Activated CD8-positive, alpha-beta memory T cell treated with anti-CD3 and anti-CD28 coated beads for 48 hours (primary cell): ENCODE measurements at places on chromosomes 4 and X.

DNA sequence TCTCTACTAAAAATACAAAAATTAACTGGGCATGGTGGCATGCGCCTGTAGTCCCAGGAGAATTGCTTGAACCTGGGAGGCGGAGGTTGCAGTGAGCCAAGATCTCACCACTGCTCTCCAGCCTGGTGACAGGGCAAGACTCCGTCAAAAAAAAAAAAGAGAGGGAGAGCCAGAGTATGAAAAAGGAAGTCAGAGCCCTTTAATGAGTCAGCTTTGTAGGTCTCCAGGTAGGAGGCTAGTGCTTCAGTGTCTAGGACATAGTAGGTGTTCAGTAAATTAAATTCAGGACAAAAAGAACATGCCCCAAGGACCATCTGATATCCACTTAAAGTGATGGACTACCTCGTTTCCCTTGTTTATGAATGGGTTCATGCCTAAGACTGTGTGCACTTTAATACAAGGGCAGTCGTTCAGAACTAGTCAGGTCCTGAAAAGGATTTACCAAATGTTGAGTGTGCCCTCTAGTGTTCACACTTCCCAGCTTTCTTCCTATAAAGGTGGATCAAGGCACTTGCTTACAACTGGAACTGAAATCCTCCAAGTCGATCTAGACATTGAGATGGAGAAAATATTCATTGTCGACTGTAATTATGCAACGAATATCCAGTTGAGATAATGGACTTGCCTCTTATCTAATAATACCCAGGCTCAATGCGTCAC lies 29.0 kb downstream of the F9 start:
- DNase-seq: no peak

DNA sequence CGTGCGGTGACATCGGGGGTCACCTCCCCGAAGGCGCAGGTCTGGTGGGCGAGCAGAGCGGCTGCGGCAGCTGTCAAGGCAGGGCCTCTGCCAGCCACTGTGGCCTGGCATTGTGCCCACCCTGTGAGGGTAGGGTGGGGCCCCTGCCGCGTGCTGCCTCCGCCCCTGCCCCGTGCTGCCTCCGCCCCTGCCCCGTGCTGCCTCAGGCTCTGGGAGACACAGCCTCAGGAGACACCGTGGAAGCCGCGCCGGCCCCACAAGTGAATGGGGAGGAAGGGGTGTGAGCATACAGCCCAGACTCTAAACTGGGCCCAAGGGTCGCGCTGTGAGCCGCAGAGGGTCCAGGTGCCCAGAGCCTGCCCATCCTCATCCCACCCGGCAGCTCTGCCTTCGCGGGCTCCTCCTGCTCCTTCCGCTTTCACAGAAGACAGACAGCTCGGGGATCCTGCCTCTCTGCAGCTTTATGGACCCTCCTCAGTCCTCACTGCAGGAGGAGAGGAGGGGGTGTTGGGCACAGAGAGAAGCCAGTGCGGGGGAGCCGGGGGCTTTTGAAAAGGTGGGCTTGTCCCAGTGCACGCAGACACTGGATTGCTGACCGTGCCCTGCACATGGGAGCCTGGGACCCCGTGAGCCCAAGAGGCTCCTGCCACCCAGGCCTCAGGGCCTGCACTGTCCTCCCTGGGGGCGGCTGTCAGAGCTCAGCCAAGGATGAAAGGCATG lies 27.4 kb downstream of the PCGF3 start:
- no peak for DNase-seq

DNA sequence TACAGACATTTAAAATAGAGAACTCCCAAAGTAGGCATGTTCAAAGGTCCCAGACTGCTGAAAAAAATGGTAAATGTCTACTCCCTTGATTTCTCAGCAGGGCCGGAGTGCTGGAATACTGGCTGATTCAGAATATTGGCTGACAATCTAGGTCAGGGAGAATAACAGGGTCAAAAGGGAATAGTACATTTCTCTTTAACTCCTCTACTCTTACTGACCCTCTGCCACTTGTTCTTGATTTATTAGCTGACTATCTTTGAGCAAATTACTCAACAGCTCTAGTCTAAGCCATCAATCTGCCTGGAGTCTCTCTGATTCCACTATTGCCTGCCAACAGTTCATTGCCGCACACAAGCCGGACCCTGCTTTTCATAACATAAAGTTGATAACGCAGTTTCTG lies 19.7 kb upstream of the NWD2 start:
- DNase-seq: no peak

- no peak for DNase-seq
Measured at GRCh38 chr4:3060946-3061345, 13.4 kb downstream of the HTT-AS start.

DNA sequence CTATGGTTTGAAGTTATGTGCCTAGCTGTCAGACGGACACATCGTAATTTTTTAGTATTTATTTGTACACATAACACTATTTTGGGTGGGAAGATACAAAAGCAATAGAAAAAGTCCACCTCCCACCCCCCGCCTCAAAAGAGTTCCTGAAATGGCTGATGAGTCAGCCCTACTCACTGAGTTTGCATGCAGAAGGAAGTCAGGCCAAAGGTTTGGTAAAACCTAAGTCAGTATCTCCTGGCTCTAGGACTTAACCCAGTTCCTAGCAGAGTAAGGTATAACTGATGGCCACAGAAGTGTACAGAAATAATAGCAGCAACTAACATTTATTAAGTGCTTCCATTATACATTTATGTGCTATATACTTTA lies 2.9 kb upstream of the KLHL2 start:
- no peak for DNase-seq

- DNase-seq: no peak
Measured at GRCh38 chr4:83082777-83083176, 31.8 kb downstream of the PLAC8 start.

- no peak for DNase-seq
Measured at GRCh38 chr4:10182446-10183424, 66.1 kb upstream of the WDR1 start.

DNA sequence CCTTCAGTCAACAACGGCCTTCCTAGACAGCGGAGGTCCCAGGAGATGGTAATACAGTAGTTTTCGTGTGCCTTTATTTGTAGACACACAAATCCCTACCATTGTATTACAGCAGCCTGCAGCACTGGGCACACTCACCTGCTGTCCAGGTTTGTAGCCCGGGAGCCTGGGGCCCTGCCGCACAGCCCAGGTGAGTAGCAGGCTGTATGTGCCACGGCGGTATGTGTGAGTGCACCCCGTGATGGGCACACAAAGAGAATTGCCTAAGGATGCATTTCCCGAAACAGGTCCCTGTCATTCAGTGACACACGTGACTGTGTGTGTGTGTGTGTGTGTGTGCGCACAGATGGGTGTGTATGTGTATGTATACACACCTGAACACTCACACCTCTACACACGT lies 8.1 kb upstream of the SLC25A6 start:
- DNase-seq: no peak

- DNase-seq: no peak
Measured at GRCh38 chr4:36313301-36313700, 31.9 kb downstream of the DTHD1 start.

DNA sequence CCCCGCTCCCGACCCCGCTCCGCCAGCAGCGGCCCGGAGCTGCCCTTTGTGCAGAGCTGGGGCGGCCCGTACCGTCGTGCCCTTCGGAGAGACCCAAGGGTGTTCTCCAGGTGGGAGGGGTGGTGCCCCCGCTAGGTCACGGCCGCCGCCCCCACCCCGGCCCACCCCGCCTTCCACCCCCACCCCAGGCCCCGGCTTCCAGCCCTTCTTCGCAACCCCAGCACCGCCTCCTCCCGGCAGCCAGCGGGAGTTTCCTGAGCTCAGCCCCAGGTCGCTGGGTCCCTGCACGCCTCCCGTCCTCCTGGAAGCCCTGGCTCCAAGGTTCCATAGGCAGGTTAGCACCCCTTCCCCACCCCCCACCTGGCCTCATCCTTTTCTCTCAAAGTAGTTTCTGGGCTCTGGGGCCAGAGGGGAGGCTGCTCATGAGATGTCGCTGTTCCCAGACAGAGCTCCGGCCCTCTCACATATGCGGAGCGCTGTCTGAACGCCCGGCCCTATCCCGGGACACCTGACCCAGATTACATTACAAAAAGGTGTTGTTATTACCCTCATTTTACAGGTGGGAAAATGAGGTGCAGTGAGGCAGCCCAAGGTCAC lies 25.2 kb upstream of the FGFR3 start:
- DNase-seq: no peak

DNA sequence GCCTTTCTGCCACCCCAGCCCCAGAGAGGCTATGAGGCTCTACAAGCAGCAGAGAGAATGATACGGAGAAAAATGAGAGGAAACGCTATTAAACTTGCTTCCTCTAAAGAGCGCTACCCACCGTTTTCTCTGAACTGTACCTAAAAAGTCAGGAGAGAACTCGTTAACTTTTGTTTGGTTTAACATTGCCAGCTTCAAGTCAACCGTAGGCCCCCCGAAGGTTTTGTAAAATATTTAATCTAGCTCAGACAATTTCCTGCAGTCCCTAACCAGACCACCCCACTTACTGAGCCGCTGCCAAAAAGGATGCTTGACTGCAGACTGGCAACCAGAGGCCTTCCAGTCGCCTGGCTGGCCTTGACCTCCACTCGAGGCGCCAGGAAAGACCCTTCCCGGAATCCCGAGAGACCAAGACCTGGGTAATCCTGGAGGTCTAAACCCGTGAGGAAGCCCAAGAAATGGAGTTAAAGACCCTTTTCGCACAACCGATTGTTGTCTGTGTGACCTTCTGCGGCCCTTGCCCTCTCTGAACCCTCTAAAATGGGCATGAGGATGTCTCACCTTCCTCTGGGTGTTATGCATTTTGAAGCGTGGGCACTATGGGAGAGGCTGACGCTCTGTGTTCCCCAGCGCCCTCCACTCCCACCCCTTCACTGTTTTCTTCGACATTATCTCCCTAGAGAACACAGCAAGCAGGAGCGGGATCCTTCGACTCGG lies 86.3 kb downstream of the BCOR start:
- no peak for DNase-seq

- no peak for DNase-seq
Measured at GRCh38 chr4:86891762-86892635, at the start of gene C4orf36. Gene C4orf36 (minus strand): TSS chr4:86892422. CDS start chr4:86891520, 902 bp downstream.

DNA sequence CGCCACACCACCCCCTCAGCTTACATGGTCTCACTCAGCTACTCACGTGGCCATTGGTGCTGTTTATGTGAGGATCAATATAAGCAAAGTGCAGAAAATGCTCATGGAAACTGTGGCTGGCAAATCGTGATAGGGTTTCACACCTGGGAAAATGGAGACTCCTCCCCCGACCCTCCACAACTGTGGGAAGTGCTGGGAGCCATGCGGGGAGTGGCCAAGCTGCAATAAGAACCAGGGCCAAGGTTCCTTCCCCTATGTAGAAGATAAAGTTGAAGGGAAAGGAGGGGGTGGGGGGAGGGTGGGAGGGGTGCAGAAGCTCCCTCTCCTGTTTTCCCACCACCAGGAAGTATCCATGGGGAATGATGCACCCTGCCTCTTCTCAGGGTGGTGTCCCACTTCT lies 145.5 kb upstream of the MAMLD1 start:
- DNase-seq: no peak

GRCh38 chrX:41909068-41909467 lies 14.3 kb downstream of the CASK start:
- DNase-seq: no peak

DNA sequence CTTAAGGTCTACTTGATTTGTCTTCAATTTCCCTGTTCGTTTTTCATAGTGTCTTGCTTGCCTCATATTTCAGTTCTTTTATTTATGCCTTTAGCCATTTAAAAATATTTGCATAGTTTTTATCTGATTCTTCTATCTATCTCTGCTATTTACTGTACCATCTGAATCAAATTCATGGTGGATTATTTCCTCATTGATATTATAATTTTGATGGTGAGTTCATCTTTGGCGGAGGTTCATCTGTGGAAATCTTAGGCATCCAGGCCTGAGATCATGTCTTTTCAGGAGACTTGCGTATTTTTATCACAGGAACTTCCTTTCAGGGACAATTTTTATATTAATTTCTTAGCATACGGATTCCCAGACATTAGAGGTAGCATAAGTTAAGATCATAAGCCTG lies 275.2 kb downstream of the STPG2 start:
- no peak for DNase-seq

DNA sequence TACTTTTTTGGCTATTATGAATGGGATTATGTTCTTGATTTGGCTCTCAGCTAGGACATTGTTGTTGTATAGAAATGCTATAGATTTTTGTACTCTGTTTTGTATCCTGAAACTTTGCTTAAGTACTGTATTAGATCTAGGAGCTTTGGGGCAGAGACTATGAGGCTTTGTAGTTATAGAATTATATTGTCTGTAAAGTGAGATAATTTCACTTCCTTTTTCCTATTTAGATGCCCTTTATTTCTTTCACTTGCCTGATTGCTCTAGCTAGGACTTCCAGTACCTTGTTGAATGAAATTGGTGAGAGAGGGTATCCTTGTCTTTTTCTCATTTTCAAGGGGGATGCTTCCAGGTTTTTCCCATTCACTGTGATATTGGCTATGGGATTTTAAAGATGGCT lies 28.1 kb downstream of the ADAM29 start:
- DNase-seq: no peak

GRCh38 chrX:154470434-154470833 lies 8.6 kb downstream of the LAGE3 start:
- no peak for DNase-seq

GRCh38 chrX:135200297-135200696 lies 29.1 kb upstream of the CT55 start:
- no peak for DNase-seq

DNA sequence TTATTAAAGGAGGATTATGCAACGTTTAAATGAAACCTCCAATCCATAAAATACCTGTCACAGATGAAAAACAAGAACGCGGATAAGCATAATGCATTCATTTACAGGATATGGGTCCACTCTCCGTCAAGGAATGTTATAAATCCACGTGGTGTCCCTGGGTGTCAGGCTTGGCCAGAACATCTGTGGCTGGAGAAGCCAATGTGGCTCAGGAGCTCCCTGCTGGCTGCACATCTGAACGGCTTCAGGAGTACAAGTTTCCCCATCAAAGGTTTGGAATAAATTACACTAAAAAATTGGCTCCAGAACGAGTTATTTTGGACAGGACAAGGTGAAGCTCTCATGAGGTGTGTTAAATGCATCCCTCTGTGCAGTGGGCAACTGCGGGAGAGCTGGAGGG lies 87.8 kb upstream of the LEF1 start:
- no peak for DNase-seq

DNA sequence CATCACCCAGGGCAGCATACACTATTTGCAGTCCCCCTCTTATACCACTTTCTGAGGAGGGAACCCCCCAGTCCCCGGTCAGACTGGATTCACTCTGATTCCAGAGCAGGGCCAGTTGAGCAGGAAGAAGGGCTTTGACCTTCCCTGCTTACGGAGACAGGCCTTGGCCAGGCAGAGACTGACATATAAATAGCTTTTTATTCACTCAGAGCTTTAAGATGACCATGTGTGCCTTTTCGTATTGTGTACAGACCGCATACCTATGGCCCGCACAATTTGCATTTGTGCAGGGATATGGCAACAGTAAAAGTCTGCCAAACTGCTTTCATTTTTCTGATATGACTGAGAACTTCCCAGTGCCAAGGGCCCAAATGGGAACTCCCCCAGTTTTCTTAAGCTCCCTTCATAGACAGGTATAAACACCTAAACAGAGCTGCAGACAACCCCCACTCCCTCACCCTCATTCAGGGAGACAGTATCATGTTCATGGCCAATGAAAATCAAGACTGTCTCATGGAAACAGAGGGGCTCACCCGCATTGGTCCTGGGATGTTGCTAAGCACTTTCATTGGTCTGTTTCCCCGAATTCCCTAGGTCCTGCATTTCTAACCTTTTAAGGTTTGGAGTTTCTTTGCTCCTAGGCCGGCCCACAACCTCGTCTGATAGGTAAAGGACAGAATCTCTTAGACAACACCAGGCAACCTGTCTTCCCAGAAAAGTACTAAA lies 86.0 kb downstream of the RTL5 start:
- no peak for DNase-seq

- no peak for DNase-seq
Measured at GRCh38 chr4:152540293-152540674, 4.4 kb upstream of the FBXW7 start.
